Urothelium cell line (cell line): ENCODE measurements at places on chromosomes 5 and 9.

DNA sequence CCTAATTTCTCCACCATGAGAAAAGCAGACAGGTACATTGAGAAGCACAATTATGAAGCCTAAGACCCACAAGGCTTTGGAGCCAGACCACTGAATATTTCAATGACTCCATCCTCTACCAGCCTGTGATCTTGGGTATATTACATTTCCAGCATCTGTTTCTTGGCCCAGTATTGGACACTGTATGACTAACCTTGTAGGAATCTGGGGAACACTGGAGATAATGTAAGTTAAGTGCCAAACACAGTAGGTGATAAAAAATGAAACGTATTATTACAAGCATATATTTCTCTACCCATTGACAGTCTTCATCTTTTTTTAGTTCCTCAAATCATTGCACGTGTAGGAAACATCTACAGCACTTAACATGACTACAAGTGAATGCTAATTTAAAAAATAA lies 28.6 kb upstream of the FEM1C start:
- no peak for DNase-seq

DNA sequence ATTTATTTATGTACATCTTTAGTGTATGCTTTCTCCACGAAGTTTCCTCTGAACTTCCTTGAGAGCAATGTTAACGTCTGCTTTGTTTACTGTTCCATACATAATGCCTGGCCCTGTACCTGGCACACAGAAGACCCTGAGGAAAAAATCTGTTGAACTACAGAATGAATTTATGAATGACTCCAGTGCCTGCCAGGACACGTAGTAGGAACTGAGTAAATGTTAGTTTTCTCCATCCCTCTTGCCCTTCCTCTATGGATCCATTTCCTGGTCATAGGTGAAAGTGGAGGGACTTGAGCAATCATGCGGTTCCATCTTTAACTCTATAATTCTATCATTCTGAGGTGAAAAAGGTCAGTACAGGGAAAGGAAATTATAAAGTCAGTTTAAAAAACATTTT lies 117.7 kb downstream of the MAPKAP1 start:
- DNase-seq: no peak

DNA sequence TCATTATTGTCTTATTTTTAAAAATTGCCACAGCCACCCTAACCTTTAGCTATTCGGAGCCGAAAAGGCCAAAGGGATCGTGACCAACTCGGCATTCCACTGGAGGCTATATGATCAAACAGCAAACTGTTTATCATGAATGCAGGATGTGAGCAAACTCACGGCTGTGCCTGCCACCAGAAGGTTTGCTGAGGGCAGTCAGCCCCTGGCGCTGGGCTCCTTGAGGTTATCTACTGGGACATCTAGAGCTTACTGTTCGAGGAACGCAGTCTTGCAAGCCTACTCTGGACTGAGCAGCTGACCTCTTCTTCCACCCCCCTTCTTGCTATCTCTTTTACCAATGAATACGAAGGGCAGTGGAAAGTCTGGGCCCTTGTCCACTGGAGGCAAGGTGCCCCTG lies 231.5 kb upstream of the TARS1 start:
- DNase-seq: no peak

DNA sequence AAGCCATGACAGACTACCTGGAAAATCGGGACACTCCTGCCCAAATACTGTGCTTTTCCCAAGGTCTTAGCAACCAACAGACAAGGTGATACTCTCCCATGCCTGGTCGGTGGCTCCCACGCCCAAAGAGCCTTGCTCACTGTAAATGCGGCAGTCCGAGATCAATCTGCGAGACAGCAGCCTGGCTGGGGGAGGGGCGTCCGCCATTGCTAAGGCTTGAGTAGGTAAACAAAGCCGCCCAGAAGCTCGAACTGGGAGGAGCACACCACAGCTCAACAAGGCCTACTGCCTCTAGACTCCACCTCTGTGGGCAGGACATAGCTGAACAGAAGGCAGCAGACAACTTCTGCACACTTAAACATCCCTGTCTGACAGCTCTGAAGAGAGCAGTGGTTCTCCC lies 272.1 kb upstream of the CCNG1 start:
- no peak for DNase-seq

DNA sequence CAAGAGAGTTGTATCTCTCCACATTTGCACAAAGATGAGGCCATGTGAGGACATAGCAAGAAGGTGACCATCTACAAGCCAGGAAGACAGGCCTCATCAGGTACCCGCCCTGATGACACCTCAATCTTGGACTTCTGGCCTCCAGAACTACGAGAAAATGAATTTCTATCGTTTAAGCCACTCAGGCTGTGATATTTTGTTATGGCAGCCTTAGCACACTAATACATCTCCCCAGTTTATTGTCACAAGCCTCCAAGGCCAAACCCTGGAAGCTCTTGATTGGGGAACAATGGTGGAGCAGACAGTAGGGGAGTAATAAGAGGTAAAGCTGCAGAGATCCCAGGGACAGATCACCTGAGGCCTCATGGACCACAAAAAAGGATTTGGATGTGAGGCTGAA lies 7.7 kb upstream of the P4HA2 start:
- DNase-seq: no peak

GRCh38 chr9:114777821-114778609 lies 27.8 kb downstream of the TNFSF15 start:
- no peak for DNase-seq

GRCh38 chr5:157300564-157300963 lies 34.6 kb downstream of the CYFIP2 start:
- DNase-seq: no peak

DNA sequence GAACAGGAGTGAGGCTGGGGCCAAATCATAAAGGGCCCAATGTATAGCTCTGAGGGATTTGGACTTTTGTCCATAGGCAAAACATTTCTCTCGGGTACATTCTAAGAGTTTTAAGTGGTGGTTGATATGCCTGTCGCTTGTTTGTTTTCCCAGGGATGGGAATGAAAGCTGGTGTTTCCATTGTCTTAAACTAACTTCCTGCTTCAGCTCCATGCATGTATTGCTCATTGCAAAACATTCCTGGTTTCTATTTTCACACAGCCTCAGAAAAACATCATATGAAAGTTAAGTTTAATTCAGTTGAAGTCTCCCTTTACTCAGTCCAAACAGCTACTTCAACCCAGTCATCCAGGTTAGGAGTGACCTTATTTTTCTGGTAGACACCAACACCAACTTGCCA lies 235.0 kb downstream of the ACTL7B start:
- no peak for DNase-seq

GRCh38 chr5:154356020-154356655 lies 89.7 kb upstream of the SAP30L start:
- DNase-seq: peak; percentile 70

GRCh38 chr9:132268725-132269352 lies 85.9 kb downstream of the SETX start:
- DNase-seq: peak; percentile 59

GRCh38 chr9:110579862-110580219 lies 300 bp upstream of the SVEP1 start:
- no peak for DNase-seq

DNA sequence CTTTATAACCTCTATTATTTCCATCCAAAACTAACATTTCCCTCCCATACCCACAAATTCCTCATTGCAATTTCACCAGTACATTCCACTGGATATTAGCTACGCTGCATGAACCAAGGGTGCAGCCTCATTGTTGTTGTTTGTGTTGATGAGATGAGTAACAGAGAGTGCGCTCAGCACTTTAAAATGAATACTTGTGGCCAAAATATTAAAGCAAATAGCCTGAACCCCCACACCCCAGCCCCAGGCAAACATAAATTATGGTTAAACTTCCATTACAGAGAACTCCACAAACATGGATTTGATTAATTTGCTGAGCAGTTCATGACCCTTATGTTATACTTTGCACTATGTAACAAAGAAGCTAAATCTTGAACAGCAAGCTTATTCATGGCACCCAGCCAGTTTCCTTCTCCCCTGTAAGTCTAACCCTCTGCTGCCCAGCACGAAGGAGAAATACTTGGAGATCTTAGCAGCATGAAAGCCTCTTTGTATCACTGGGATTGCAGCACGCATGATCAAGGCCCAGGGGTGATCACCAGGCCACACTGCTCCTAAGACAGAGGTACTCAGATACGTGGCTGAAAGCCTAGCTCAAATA lies 205.0 kb downstream of the DOCK8 start:
- no peak for DNase-seq

DNA sequence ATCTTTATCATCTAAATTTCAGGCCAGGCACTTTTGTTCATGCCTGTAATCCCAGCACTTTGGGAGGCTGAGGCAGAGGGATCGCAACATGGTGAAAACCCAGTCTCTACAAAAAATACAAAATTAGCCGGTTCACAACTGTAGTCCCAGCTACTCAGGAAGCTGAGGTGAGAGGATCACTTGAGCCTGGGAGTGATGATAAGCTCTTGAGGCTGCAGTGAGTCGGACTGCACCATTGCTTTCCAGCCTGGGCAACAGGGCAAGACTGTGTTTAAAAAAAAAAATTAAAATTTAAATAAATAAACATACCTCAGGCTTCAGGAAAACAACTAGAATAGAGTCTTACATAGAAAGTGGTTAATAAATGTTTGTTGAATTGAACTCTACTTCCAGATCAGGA lies 147.4 kb downstream of the AGTPBP1 start:
- DNase-seq: no peak

DNA sequence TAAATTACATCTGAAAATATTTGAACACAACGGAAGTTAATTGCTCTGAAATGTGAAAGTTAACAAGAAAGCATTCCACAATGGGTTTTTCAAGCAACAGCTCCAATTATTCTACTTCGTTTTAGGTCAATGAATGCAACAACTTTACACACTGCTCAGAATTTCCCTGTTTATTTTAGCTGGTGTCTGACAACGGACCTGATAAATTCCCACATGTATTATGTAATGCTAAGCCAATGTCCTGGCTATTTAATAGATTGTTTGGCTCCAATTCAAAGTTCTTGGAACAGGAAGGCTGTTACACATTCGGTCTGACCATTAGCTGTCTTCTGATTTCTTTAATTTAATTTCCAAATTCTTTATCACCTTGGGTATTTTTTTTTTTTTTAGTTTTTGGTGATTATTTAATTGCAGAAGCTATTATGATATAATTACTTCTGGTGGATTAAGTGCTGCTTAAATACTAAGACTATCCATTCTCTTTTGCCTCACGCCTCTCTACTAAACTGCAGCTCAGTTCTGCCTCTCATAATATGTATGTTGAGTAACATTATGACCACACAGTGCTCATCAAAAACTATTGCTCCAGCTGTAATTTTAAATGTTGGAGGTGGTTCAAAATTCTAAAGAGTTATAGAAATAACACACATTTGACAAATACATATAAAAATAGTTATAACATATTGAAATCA lies 57.9 kb downstream of the MEF2C start:
- DNase-seq: peak; percentile 7

- no peak for DNase-seq
Observed at GRCh38 chr5:71969460-71969859, 137.8 kb upstream of the MAP1B start.

- no peak for DNase-seq
Observed at GRCh38 chr5:138597661-138598400, 22.6 kb upstream of the HSPA9 start.

- DNase-seq: no peak
Observed at GRCh38 chr9:88184976-88185375, 46.7 kb upstream of the SPATA31C2 start.

DNA sequence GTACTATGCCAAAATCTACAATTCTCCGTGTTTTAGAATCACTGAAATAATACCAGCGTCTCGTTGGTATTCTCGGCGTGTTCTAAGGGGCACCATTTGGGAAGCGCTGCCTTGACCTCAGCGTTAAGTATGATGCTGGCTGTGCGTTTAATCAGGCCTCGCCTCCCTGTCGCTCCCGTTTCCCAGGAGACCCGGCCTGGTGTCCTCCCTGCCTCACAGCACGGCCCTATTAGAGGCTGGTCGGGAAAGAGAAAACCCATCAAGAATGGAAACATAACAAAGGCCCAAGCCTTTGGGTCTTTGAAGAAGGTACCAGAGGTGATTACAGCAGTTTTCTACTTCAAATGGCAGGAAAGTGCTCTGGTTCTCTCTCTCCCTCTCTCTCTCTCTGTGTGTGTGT lies 30.0 kb downstream of the GFPT2 start:
- DNase-seq: no peak

- DNase-seq: no peak
Observed at GRCh38 chr5:39780347-39780746, 355.6 kb upstream of the DAB2 start.
